ENCODE measurements at places on chromosomes 1 and 21.

GRCh38 chr1:206439205-206439604 is 31.1 kb upstream of the IKBKE start:
- no peak for DNase-seq

DNA sequence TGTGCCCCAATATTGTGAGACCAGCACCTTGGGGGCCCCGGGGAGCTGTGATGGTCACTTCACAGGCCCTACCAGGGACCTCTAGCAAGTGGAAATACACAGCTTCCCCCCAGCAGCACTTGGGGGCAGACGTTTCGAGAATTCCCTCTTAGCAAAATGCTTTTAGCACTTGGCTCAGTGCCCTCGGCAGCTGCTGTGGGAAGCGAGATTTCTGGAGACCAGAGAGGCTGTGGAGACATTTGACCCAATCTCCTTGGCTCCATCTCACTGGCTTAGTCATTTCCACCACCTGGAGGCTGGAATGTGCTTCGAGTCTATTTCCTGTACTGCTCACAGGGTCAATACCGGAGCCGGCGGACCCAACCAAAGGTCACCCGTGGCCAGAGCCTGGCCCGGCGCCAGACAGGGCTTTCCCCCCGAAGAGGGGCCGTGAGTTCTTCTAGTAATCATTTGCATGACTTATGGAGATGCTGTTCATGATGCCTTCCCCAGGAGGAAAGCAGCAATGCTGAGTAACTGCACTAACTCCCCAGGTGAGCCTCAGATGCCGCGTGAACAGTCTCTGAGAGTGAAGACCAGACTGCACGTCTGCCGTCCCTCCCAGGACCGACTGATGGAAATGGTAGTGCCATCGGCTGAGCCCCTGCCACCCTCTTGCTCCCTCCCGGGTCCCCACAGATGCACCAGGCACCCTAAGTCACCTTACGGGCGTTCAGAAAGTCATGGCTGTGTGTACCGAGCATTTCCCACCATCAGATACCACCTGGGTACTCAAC is 4.4 kb upstream of the C2CD2 start:
- DNase-seq = peak; percentile 55

GRCh38 chr1:154856544-154856943 is 13.5 kb downstream of the KCNN3 start:
- DNase-seq = no peak

- no peak for DNase-seq
Measured at GRCh38 chr1:247322849-247323586, 8.6 kb downstream of the ZNF496 start.

DNA sequence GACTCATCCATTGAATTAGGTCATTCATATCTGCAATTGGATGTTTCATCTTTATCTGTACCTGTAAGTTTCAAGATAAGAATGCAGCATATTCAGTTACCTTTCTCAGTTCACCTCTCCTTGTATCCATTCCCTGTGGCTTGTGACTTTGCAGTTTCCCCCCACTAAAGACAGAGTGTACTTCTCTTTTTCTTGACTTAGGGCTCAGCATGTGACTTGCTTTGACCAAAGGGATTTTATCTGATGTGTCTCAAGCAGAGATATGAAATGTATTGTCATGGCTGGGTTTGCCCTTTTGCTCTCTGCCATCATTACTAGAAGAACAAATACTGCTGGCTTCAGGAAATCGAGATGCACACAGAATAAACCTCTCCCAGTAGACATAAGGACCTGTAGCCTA is 754.8 kb downstream of the ADGRL2 start:
- DNase-seq = no peak

Data from NCI-H1092 (cell line).